DND-41 (cell line): ENCODE measurements at places on chromosomes 1 and 21.

DNA sequence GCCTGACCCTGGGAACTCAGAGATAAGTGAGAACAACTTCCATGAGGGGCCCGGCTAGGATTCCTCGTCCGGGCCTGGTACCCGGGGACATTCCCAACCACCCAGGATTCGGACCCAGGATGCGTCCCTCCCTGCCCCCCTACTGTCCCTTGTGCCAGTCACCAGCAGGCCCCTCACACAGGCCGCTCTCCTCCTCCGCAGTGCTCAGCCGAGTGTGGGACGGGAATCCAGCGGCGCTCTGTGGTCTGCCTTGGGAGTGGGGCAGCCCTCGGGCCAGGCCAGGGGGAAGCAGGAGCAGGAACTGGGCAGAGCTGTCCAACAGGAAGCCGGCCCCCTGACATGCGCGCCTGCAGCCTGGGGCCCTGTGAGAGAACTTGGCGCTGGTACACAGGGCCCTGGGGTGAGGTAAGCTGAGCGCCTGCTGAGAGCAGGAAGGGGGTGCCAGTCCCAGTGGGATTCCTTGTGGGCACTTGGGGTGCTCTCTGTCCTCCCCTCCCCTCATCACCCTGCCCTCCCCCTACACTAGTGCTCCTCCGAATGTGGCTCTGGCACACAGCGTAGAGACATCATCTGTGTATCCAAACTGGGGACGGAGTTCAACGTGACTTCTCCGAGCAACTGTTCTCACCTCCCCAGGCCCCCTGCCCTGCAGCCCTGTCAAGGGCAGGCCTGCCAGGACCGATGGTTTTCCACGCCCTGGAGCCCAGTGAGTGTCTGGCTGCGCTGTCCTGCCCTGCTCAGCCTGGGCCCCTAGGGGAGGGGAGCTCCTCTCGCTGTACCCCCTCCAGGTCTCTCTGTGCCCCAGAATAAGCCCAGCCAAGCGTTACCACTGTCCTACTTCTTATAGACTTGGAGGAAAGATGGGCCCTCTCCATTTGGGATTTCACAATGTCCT is 9.8 kb downstream of the ADAMTSL4 start:
- DNase-seq, result no peak

DNA sequence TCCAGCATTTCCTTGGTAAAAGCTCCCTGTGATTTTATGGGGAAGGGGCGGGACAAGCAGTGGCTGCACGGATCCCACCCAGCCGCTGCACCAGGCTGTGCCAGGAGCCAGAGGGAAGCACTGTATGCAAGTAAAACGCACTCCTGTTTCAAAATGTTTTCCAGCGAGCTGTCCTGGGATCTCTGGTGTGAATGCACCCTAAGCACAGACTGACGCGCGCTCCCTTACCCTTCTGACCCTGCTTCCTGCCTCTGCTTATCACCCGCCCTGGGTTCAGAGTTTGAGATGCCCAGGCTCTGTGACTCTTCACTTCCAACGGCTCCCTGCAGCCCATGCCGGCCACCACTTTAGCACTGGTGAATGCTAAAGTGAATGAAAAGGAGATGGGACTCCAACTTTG is 131.2 kb downstream of the RHOU start:
- no peak for DNase-seq

DNA sequence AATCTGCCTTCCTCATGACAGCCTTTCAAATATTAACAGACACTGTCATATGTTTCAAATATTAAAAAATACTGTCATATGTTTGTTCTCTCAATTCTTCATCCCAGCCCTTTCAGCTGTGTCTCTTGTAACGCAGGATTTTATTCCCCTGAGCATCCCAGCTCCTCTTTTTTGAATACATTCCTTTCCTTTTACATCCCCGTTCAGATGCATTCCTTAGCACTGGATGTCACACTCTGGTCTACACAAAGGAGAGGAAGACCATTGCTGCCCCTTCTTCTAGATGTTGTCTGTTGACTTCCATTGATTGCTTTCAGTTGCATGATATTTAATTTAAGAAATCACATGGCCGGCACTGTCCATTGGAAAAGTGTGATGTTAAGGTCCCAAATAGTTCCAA is 117.4 kb upstream of the PAXBP1 start:
- DNase-seq, result no peak

- DNase-seq, result no peak
These were observed 133.2 kb upstream of the KCNJ15 start for GRCh38 chr21:38123626-38124025.

DNA sequence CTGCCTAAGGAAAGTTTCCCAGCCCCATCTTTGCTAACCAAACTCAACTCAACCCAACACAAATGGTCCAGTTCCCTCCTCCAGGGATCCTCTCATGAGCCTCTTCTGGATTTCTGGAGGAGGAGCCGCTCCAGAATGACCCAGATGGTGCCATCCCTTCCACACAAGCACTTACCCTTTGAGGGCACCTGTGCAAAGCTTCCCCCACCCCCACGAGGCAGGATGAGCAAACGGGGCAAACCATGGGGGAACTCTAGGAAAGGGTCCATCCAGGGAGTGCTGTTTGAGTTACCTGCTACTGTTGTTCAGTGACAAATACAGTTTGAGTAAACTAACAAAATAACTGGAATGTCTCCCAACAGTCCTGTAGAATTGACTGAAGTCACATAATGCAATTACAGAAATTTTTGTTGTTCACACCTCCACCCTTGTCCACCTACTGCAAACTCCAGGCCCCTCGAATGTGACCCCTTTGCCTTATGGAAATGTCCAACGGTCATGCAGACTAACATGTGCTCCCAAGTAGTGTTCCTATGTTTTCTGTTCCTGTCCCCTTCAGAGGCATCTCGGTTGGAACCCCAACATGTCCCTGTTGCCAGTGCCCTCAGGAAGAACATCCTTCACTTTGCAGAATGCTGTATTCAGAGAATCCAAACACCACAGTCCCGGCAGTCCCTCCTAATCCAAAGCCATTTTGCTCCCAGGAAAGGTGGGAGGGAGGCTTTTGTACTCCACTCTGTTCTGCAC is 160.1 kb downstream of the RRAGC start:
- DNase-seq, result no peak

- no peak for DNase-seq
These were observed 200.0 kb downstream of the GABPA start for GRCh38 chr21:25934771-25935224.

DNA sequence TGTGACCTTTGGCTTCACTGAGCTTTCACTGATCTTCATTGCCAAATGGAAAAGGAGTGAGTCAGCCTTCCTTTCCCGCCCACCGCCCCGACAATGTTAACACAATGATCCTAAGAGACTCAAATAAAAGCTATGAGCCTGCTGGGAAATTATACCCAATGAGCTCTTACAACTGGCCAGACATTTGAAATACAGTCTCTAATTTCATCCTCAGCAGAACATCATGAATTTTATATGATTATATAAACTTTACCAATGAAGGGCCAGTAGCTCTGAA is 252.5 kb downstream of the SIPA1L2 start:
- no peak for DNase-seq

DNA sequence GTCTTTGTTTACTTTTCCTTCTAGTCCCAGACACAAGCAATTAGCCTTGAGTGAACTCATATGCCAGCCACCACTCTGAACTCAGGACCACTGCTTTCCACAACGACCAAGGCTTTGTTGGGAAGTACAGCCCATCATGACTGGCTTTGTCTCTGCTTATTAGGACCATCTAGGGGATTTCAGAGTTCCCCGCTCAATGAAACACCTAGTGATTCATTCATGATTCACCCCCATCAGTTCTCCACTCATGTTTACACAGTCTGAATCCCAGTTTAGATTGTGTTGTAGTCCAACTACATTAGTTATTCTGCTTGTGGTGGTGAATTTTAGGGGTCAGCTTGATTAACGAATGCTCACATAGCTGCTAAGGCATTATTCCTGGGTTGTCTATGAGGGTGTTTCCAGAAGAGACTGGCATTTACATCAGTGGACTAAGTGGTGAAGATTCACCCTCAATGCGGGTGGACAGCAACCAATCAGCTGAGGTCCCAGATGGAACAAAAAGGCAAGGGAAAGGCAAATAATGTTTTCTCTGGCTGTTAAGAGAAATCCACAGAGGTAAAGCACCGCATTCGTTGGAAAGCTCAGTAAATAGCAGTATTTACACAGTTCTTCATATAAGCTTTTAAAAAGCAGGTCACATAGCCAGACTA is 122.7 kb downstream of the RGS21 start:
- no peak for DNase-seq
